ENCODE measurements at places on chromosomes 3 and 15. TPM values are rescaled to one million over a fixed set of nuclear protein-coding genes. Genes with fewer than 3 reads are reported as not detected.
A peak's percentile ranks its signal among the peaks of the same experiment; 100 is the strongest.

Gene TAGLN3
- total RNA-seq, result not detected

Gene TIGIT
- total RNA-seq, result 0.08 TPM

Gene BUB1B
- 15.3 TPM for total RNA-seq

DNA sequence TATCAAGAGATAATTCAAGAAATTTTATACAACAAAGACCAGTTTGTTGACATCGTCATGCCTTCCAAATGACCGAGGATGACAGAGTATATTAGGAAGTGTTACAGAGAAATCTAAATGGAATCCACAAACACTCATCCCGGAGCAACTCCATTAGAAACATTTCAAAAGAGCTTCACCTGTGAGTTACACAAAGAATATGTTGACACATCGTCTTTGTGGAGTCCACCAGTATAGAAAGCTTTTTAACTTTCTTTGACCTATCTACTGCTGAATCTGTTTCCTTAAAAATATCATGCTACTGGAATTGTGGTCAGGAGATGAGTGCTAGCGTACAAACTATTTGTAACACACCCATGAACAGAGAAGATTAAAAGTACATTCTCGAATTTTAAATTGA, 130.4 kb downstream of the SUCLG2 start:
- no peak for ATAC-seq

DNA sequence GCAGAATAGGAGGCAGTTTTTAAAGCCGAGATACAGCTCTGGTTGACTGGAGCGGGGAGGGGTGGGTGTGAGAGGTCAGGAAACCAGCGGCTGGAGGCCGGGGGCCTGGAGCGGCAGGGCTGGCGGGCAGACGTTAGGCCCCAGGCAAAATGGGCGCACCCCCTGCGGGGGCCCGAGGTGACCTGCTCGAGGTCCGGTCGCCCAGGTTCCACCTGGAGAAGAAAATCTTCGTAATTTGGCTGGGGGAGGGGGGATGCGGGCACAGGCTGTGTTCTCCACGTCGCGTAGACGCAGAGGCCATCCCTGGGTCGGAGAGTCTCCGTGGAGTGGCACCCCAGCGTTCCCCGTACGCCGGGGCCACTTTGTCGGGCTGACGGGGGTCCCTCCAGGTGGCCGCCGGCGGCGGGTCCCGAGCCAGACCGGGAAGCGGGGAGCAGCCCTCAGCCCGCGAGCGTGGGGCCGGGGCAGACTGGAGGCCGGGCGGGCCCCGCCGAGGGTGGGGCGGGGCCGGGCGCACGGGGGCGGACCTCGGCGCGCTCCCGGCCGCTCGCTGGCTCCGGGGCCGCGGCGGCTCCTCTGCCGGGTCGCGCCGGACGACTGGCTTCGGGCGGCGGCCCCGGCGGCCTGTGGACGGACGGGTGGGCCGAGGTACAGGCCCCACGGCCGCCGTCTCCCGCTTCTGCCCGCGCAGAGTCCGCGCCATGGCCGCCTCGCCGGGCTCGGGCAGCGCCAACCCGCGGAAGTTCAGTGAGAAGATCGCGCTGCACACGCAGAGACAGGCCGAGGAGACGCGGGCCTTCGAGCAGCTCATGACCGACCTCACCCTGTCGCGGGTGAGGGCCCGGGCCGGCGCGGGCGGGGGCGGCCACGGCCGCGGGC, at the start of gene CRTC3:
CRTC3 (plus strand) TSS at position 553 of the 879 bp plus-strand sequence; CDS start at position 702, 149 bp downstream.
- ATAC-seq, result peak; percentile 85

DNA sequence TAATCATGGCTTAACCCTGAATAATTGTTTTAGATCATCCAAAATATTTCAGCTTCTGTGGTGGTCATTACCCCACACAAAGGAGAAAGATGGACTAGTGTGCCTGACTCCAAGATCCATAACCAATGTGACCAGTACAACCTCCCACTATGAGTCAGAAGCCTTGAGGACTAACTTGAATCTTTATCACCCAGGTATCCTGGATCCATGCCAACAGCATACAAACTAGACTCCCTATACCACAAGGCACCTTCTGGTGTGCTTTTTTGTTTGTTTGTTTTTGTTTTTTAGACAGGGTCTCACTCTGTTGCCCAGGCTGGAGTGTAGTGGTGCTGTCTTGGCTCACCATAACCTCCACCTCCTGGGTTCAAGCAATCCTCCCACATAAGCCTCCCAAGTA, 317.7 kb downstream of the VPS13C start:
- ATAC-seq, result peak; percentile 35

- no peak for ATAC-seq
These were observed 1.4 kb upstream of the STRA6 start for GRCh38 chr15:74203914-74204431.

DNA sequence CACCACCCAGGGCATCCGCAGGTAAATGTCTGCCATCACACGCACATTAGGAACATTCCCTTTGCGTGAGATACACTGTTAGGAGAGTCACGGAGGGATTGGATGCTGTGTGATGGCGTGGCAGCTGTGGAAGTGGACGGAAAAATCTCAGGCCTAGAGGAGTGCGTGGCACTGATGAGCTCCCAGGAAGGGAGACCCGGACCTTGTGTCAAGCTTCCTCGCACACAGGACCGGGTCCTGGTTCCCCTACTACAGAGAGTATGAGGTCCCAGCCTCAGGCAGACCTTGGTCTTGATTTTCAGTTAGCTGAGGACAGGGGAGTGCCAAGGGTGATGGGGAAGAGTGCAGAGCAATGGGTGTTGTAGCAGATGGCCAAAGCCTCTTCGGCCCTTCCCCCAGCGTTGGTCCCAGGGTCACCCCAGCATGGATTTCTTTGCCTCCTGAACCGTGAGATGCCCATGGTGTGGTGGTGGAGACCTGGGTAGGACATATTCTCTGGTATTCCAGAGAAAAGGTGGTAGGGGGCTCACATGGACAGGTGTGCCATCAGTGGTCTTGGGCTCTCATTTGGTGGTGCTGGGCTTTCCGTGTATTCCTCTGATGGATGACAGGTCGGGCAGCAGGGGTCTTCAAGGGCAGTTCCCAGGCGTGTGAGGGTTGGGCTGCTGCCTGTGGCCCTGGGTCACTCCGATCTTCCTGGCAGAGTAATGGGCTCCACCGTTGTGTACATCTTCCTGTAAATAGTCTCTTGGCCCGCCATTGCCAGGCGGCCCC, 105.1 kb downstream of the SNRPN start:
- ATAC-seq, result no peak

DNA sequence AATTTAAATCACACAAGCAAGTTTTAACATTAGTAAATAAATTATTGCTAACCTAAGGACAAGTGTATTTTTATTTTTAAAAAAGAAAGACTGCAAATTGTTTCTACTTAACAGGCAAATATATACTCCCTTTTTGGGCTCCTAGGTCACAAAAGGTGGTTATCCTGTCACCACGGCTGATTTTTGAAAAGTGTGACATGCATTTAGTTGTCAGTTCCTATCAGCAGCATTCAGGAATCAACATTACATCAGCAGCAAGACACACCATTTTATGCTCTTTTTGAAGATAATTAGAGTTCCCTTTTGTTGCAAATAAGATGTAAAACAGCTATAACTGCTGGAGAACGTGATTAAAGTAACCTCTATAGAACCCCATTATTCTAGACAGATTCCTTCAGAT, 357.5 kb upstream of the TMCO5A start:
- no peak for ATAC-seq

DNA sequence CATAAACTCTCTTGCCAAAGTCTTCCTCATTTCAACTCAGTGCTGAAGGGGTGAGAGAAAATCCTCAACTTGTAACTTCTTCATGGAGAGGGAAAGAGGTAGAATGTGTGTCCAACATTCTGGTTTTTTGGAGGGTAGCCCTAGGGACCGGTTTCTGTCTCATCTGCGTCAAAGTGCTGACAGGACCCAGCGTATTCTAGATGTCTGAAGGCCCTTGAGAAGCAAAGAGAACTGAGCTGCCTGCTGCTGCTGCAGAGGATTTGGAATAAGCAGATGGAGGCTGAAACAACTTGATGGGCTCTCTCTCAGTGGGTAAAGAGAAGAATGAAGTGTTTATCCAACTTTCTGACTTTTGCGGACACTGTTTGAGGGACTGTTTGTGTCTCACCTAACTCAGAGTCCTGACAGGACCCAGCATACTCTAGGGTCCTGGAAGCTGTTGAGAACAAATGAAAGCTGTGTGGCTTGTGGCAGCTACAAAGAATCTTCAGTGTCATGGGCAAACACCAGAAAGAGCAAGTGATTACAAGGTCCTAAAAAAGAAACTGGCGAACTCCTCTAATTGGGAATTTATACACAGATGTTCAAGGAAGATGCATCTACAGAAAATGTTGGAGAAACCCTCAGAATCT, 174.4 kb downstream of the SI start:
- ATAC-seq, result no peak

- no peak for ATAC-seq
These were observed 48.5 kb upstream of the ICE2 start for GRCh38 chr15:60527456-60527855.

DNA sequence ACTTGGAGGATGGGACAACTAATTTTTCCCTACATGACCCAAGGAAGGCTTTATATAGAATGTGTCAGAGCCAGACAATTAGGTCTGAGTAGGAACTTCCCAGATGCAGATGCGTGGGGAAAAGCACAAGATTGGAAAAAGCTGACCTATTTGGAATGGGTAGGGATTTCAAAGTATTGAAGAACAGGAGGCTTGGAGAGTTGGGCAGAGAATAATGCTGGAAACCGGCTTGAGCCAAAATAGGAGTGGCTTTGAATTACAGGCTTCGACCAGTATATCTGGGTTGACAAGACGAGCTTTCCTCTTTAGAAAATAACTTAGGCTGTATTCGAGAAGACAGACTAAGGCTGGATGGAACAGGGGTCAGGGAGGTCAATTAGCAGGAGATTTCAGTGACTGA, 181.1 kb downstream of the GBE1 start:
- no peak for ATAC-seq

GRCh38 chr15:66294157-66294931, 976 bp downstream of the DIS3L start:
- ATAC-seq, result peak; percentile 32

DNA sequence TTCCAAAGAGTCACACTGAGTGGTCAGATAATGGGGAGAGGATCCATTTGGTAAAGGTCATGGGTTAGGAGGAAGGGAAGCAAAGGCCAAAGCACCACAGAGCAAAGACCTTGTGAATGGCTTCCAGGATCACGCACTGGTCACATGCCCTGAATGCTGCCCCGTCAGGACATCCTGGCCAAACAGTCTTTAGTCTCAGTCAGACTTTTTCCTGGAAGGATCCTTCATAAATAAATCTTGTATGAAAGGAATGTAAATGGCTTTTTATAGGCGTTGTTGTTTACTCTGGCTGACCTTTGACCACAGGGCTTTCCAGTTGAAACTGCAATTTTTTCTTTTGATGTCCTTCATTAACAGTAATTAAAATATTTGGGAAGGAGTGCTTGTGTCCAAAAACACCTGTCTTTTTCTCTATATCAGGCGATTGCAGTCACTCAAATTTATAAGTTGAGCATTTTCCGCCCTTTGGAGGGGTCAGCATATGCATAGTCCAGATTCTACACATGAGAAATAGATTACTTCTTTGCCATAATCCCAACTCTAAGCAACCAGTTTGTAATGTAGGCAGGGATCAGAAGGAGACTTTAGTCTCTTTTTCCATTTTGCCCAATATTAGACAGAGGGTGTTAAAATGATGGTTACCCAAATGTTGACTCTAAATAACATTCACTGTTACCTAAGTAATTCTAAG, 48.4 kb downstream of the CHAC1 start:
- ATAC-seq, result no peak

GRCh38 chr3:17573396-17573795, 169.0 kb downstream of the TBC1D5 start:
- ATAC-seq, result no peak

GRCh38 chr3:5198986-5199731, 11.7 kb downstream of the EDEM1 start:
- ATAC-seq, result no peak

DNA sequence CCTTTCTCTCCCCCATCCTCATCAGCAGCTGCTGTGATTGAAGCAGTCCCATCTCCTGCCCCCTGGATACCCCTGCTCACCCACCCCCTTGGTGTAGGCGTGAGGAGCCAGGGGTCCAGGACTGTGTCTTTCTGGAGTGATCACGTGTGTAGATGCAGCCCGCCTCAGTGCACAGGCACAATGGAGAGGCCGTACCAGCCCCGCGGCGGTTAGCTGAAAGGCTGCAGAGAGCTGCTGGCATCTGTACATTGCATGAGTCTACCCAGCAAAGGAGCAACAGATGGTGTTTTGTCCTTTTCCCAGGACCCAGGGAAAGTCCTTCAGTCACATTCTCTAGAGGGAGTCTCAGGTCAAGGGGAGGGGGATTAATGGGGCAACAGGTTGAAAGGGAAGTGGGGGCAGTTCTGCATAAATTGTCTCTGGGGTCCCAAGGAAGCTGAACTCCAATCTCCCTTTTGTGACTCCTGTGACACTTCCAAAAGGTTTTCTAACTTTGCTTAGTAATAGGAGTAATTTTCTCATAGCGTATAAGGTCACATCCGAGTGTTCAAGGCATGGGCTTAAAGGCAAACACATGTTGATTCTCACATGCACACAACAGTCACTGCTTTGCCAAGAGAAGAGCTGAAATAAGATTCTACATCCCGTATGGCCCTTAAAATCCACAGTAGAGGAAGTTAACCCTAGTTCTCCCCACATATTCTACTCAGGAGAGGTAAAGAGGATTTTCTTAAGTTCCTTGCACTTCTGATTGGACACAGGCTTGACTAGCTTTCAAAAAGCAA, 7.1 kb downstream of the CSPG5 start:
- no peak for ATAC-seq

Data from esophagus mucosa (tissue), 1 donor.